Bronchus fibroblast of lung (primary cell): ENCODE measurements at places on chromosomes 12 and 14. TPM values are rescaled to one million over a fixed set of nuclear protein-coding genes. Genes with fewer than 3 reads are reported as not detected.

The CD4 gene
- total RNA-seq, result 3.3 and 5.2 TPM in 2 replicates

The IL31 gene
- not detected in 2 replicates for total RNA-seq

The OTX2 gene
- not detected in 2 replicates for total RNA-seq

The ESRRB gene
- total RNA-seq, result under 0.01 TPM in 1 of 2 replicates, not detected in the other

The RAB3IP gene
- 3.1 and 4.4 TPM in 2 replicates for total RNA-seq

The KRT79 gene
- total RNA-seq, result not detected in 2 replicates

The DHRS2 gene
- total RNA-seq, result not detected in 2 replicates

The PIK3C2G gene
- not detected in 2 replicates for total RNA-seq

The OR6C2 gene
- not detected in 2 replicates for total RNA-seq

The PIWIL1 gene
- total RNA-seq, result not detected in 2 replicates

The RNASE7 gene
- not detected in 2 replicates for total RNA-seq

The SLC17A8 gene
- total RNA-seq, result not detected in 2 replicates

The CCDC197 gene
- total RNA-seq, result not detected in 2 replicates

The CCDC198 gene
- not detected in 2 replicates for total RNA-seq

The INF2 gene
- 48.4 and 54.0 TPM in 2 replicates for total RNA-seq

The UNG gene
- total RNA-seq, result 78.5 and 80.0 TPM in 2 replicates

The TMCC3 gene
- 0.74 and 1.2 TPM in 2 replicates for total RNA-seq

The IL26 gene
- total RNA-seq, result not detected in 2 replicates

The LRFN5 gene
- total RNA-seq, result 2.9 and 3.9 TPM in 2 replicates

The CCDC177 gene
- total RNA-seq, result not detected in 2 replicates

The CLEC2B gene
- total RNA-seq, result 1.0 and 2.5 TPM in 2 replicates

The NPAS3 gene
- under 0.01 and 0.34 TPM in 2 replicates for total RNA-seq

The IRF9 gene
- total RNA-seq, result 36.3 and 39.8 TPM in 2 replicates

The C12orf56 gene
- total RNA-seq, result under 0.01 TPM in 1 of 2 replicates, not detected in the other

The SYT1 gene
- total RNA-seq, result 3.4 and 4.5 TPM in 2 replicates

The SRGAP1 gene
- 4.9 and 8.1 TPM in 2 replicates for total RNA-seq

The ALKBH1 gene
- total RNA-seq, result 10.9 and 11.0 TPM in 2 replicates

The RBP5 gene
- total RNA-seq, result not detected in 2 replicates

The CBLN3 gene
- 0.34 and 0.74 TPM in 2 replicates for total RNA-seq

The TAS2R43 gene
- total RNA-seq, result 0.15 TPM in 1 of 2 replicates, not detected in the other

The CPM gene
- total RNA-seq, result 6.4 and 7.4 TPM in 2 replicates

The FOXA1 gene
- total RNA-seq, result under 0.01 TPM in 1 of 2 replicates, not detected in the other

The PPFIA2 gene
- 0.67 and 2.4 TPM in 2 replicates for total RNA-seq

The KRT72 gene
- total RNA-seq, result not detected in 2 replicates

The TSPAN19 gene
- under 0.01 TPM in 1 of 2 replicates, not detected in the other for total RNA-seq

The LPAR5 gene
- total RNA-seq, result 0.17 TPM in 1 of 2 replicates, not detected in the other

The VRTN gene
- not detected in 2 replicates for total RNA-seq

The B4GALNT3 gene
- total RNA-seq, result under 0.01 TPM in 2 replicates

The KRT84 gene
- not detected in 2 replicates for total RNA-seq

The FOXG1 gene
- under 0.01 and 0.15 TPM in 2 replicates for total RNA-seq

The BDKRB1 gene
- total RNA-seq, result 3.1 and 3.5 TPM in 2 replicates

The MGAT4C gene
- not detected in 2 replicates for total RNA-seq

The SERPINA12 gene
- total RNA-seq, result not detected in 2 replicates

The SERPINA1 gene
- 0.17 and 0.74 TPM in 2 replicates for total RNA-seq

The SLC6A12 gene
- total RNA-seq, result not detected in 2 replicates

The EIF2S3B gene
- 0.30 and 0.50 TPM in 2 replicates for total RNA-seq

The LEMD3 gene
- total RNA-seq, result 9.7 and 16.0 TPM in 2 replicates

The SPX gene
- 1.2 TPM in 2 replicates for total RNA-seq

The MYF5 gene
- total RNA-seq, result not detected in 2 replicates

The LRRK2 gene
- 0.74 and 0.84 TPM in 2 replicates for total RNA-seq

The KLRD1 gene
- not detected in 2 replicates for total RNA-seq

The RHOJ gene
- total RNA-seq, result 0.59 and 2.4 TPM in 2 replicates

The ZDHHC17 gene
- total RNA-seq, result 10.3 and 11.3 TPM in 2 replicates

The WNT5B gene
- 74.3 and 82.2 TPM in 2 replicates for total RNA-seq

The RND1 gene
- 0.30 TPM in 1 of 2 replicates, not detected in the other for total RNA-seq

The KLHL33 gene
- 0.30 and 0.50 TPM in 2 replicates for total RNA-seq

The EML5 gene
- 0.89 TPM in 1 of 2 replicates, not detected in the other for total RNA-seq

The GALNT8 gene
- total RNA-seq, result 0.15 and 0.17 TPM in 2 replicates

The B4GALNT1 gene
- 1.3 and 1.7 TPM in 2 replicates for total RNA-seq
